ENCODE measurements at places on chromosomes 7 and 10. TPM values are rescaled to one million over a fixed set of nuclear protein-coding genes. Genes with fewer than 3 reads are reported as not detected.

- H3K4me1 ChIP-seq: peaks cover 14% of the 10 kb centered on the region
- no peaks in the 10 kb centered on the region for H3K36me3 ChIP-seq
- H3K4me3 ChIP-seq: no peak overlapping the region
- H3K27me3 ChIP-seq: peaks cover 95% of the 10 kb centered on the region
- DNase-seq: no peak
Observed at GRCh38 chr7:19112274-19113001, 5.0 kb downstream of the TWIST1 start.

DNA sequence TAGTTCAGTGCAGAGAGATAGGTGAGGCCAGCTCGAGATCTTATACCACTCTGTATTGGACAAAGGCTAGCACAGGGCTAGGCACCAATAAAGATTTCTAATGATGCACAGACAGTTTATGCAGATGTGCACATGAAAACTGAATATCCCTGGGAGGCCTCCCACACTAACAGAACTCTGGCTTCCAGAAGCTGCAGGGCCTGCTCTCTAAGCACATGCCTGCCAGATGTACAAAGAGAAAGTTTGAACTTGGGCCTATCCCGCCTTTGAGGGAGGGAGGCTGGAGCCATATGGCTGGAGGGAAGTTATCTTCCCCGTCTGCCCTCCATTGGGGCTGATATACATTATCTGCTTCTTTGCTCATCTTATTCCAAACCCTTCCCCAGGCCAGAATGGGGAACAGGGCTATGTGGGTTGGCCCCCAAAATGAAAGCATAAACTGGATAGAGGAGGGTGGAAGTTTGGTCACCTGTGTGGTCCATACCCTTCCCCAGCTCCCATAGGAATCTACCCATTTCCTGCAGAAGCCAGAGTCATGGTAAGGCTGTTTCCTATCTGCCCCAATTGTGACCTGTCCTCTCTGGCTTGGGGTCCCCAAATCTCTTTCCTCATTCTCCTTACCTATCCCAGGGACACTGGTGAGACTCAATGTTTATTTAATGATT, 3.8 kb downstream of the KAZALD1 start:
- H3K4me1 ChIP-seq: peaks cover 30% of the 10 kb centered on the region
- H3K4me3 ChIP-seq: peak overlapping the region; percentile 73
- no peak for DNase-seq

- H3K4me1 ChIP-seq: peaks cover 2% of the 10 kb centered on the region
- no peak for DNase-seq
- H3K4me3 ChIP-seq: no peak overlapping the region
Observed at GRCh38 chr10:12518024-12518423, 168.7 kb downstream of the CAMK1D start.

DNA sequence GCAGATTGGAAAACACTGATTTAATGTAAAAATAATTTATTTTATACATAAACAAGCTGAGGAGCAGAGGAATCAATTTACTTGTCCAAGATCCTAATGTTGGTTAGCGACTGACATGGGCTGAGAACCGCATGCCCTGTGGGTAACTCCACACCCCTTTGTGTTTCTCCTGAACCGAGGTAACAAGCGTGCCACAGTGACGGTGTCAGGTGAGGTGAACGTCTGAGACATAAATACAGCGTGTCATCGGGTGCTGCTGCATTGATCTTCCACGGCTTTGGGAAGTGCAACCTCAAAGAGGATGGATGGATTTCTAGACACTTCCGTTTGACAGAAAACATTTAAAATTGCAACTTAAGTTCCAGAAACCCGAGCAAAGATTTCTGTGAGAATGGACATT, 386.8 kb upstream of the ADARB2 start:
- DNase-seq: no peak
- H3K36me3 ChIP-seq: no peaks in the 10 kb centered on the region
- peaks cover 5% of the 10 kb centered on the region for H3K4me1 ChIP-seq
- H3K4me3 ChIP-seq: no peak overlapping the region

Gene TACC2
- 52.6 TPM for total RNA-seq

Gene PRRT4
- total RNA-seq: 3.1 TPM
